H4 (cell line): ENCODE measurements at places on chromosomes 12 and 14.
A peak's percentile ranks its signal among the peaks of the same experiment; 100 is the strongest.

GRCh38 chr12:101021442-101021841 lies 188.6 kb downstream of the SLC5A8 start:
- no peak for DNase-seq

GRCh38 chr12:63777340-63777739 lies 2.4 kb upstream of the RXYLT1 start:
- DNase-seq = no peak

DNA sequence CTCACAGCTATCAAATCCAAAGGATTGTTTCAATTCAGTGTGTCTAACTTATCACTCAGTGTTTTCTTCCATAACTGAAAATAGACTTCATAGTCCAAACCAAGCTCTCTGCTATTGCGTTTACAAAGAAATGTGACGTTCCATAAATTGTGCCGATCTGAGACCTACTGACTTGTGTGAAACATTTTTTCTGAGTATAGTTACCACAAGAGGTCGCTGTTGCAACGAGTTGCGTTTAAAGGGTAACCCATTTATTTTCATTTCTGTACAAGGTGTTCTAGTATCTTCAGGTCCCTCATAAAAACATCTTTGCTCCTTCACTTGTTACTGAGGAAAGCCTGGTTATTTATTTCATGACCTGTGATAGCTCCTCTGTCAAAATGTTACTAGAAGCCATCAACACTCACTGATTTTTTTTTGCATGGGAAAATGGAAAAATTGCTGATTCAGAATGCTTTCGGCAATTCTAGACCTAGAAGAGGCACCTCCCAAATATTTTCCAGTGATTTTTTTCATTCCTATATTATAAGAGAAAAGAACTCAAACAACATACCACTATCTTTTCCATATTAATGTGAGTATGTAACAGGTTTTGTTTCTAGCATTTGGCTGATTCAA lies 60.9 kb upstream of the OR4E1 start:
- DNase-seq = peak; percentile 57

GRCh38 chr14:75469606-75470237 lies 41.9 kb downstream of the JDP2 start:
- no peak for DNase-seq

- DNase-seq = no peak
These were observed 86.6 kb upstream of the OTX2 start for GRCh38 chr14:56896922-56897321.
